ENCODE measurements at places on chromosomes 3 and 15.
A peak's percentile ranks its signal among the peaks of the same experiment; 100 is the strongest.

DNA sequence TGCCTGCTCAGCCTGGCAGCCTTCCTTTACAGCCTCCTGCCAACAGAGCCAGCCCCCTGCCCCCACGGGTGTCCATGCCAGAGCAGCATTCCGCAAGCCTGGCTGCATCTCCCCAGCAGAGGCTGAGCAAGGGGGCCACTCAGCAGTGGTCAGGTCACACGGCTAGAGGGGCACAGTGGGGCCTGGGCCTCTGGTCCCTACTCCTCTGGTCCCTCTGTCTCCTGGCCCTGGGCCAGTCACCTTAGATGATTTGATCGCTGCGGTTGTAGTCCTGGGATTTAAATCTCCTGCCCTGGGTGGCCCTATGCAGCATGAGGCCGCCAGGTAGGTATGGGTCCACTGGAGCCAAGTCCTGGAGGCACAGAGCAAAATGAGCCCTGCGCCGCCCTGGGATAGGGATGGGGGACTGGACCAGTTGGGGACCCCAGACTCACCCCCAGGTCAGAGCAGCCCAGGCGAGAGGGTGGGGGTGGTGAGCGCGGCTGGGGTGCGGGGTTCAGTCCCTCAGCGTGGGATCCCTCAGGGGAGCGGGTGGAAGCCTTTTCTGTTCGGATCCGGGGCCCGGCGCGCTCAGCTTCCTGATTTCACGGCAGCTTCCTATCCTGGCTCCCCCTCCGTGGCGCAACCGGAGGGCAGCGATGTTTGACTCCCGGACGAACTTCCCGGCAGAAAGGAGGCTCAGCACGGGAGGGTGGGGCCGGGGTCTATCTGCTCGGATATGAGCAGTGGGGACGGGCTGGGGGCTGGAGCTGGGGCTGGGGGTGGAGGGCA, at the start of gene ZBTB47:
Gene ZBTB47, plus strand, starts transcription at position 138 of the 771 bp plus-strand sequence. CDS start 4,659 bp downstream, outside the sequence.
- DNase-seq, result peak; percentile 81

DNA sequence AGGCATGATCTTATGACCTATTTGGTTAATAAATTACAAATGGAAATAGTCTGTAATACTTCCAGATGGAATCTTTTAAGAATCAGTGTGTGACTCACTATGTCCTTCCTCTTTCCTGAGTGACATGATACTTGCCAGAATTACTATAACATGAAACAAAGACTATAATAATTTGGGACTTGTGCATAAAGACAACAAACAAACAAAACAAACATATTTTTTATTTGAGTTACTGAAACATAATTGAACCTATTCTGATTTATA, 1268.1 kb downstream of the OTOL1 start:
- DNase-seq, result no peak

- no peak for DNase-seq
These were observed 77.4 kb upstream of the THBS1 start for GRCh38 chr15:39503526-39503925.

- DNase-seq, result no peak
These were observed 351.3 kb upstream of the CCDC54 start for GRCh38 chr3:107025961-107026360.

DNA sequence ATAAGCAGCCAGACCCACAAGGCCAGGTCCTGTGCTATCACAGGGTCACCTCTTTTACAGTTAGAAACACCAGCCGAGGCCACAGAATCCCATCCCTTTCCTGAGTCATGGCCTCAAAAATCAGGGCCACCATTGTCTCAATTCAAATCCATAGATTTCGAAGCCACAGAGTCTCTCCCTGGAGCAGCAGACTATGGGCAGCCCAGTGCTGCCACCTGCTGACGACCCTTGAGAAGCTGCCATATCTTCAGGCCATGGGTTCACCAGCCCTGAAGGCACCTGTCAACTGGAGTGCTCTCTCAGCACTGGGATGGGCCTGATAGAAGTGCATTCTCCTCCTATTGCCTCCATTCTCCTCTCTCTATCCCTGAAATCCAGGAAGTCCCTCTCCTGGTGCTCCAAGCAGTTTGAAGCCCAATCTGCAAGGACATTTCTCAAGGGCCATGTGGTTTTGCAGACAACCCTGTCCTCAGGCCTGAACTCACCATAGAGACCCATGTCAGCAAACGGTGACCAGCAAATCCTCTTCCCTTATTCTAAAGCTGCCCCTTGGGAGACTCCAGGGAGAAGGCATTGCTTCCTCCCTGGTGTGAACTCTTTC, 39.6 kb downstream of the TGM4 start:
- DNase-seq, result no peak

GRCh38 chr15:43277901-43278300, 11.2 kb upstream of the TGM5 start:
- DNase-seq, result no peak

DNA sequence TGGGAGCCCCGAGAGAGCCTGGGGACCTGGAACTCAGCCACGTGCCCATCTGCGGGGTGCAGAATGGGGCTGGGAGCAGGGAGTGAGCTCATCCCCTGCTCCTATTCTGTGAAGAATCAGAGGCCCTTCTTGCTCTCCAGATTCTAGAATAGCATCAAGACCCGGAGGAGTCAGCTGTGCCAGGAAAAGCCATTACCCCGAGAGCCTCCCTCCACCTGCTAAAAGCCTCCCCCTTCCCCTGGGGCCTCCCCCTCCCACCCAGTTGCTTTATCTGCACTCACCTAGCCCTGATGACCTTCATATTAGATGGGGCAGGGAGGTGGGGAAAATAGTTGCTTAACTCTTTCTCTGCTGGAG, 23.1 kb downstream of the CCDC33 start:
- DNase-seq, result no peak

DNA sequence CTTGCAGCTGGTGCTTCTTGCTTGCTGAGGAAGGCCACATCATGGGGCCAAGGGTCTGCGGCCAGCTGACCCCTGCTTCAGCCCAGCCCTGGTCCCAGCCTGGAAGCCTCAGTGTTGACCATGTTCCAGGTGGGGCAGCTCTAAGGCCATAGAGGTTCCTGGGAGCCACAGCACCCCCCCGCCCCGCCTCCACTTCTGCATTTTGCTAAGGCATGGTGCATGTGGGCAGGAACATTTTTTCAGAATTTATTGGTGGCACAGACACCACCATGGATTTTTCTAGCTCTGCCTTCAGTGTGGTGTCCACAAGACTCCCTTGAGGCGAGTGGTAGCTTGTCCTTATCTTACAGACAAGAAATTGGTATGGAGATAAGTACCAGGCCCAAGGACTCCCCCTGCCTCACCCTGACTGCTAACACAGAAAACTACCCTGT, 1.9 kb upstream of the CHST14 start:
- DNase-seq, result no peak

DNA sequence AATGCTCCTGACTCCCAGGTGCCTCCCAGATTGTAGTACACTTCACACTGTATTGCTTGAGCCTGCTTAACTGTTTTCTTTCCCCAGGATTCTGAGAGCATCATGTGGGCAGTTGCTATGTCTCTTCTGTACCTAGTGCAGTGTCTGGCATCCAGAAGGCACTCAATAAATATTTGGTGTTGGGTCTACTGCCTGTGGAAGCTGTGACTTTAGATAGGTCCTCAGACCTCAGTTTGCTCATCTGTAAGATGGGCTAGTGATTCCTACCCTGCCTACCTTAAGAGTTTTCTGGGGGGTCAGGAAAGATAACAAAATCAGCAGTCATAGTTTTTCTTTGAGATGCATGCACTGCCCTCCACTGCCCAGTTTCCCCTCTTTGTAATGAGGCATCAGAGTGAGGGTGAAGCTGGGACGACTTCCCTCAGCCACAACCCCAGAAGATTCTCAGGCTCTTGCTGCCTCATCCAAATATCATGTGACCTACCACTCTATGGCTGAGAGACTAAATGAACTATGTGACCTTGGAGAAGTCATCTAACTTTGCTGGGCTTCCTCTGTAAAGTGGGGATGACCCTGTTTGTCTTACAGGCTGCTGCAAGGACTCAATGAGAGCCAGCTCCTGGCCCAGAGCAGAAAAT, 50.4 kb downstream of the ATP2B2 start:
- no peak for DNase-seq

Data from upper lobe of left lung (tissue), 6 donors.